Hematopoietic multipotent progenitor cell treated with erythropoietin and hydrocortisone succinate and interleukin-3 and kit ligand, for 4 days (in vitro differentiated cells): ENCODE measurements at places on chromosomes 5 and 9.

GRCh38 chr5:145015146-145015545 is 820.0 kb downstream of the PRELID2 start:
- no peak for DNase-seq

GRCh38 chr5:124783794-124784193 is 37.4 kb upstream of the ZNF608 start:
- peak; percentile 10 for DNase-seq

DNA sequence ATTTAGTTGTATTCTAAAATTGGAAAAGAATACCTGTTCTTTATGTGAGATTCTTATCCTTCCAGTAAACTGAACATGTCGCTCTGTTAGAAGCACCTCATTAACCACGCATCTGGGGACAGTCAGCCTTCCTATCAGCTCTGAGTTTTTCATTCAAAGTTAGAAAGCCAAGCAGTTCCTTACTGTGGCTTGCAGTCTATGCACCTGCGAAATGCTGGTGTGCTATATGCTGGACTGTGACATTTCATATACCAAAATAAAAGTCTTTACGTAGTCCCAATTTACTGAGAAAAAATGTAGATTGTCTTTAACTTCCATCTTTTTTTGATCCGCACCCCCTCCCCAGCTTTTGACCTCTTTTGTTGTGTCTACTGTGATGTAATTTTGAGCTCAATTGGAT is 4.3 kb downstream of the ANP32B start:
- DNase-seq = peak; percentile 42

GRCh38 chr9:135910757-135911156 is 3.4 kb upstream of the CAMSAP1 start:
- DNase-seq = no peak

DNA sequence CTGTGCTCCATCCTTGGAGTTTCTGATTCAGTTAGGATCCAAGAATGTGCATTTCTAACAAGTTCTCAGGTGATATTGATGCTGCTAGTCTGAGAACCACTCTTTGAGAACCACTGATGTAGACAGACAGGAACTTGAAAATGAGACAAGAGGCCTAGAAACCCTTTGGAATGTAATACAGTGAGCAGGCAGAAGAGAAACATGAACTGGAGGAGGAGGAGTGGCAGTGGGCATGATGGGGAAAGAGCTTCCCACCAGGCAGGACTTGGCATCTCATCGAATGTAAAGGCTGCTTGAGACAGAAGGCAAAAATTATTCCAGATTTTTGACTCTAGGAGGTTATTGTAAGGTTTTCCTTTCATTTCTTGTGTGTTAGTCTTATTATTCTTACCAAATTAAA is 295.8 kb upstream of the SGCD start:
- DNase-seq = no peak

DNA sequence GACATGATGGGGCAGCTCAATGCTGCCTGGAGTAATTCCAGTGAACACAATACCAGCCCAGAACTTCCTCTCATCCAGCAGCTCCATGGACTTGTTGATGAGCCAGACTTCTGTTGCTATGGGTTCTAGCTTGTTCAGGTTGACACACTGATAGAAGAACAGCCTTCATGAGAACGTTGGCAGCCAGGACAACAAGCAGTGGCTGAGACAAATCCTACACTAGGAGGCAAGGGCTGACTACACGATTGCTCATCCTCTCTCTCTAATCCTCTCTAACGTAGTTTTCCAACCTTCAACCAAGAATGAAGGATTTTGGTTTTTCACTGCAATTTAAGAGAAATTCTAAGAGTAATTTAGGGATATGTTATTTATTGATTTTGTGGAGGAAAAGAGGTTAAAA is 67.8 kb downstream of the NIPSNAP3B start:
- DNase-seq = no peak

DNA sequence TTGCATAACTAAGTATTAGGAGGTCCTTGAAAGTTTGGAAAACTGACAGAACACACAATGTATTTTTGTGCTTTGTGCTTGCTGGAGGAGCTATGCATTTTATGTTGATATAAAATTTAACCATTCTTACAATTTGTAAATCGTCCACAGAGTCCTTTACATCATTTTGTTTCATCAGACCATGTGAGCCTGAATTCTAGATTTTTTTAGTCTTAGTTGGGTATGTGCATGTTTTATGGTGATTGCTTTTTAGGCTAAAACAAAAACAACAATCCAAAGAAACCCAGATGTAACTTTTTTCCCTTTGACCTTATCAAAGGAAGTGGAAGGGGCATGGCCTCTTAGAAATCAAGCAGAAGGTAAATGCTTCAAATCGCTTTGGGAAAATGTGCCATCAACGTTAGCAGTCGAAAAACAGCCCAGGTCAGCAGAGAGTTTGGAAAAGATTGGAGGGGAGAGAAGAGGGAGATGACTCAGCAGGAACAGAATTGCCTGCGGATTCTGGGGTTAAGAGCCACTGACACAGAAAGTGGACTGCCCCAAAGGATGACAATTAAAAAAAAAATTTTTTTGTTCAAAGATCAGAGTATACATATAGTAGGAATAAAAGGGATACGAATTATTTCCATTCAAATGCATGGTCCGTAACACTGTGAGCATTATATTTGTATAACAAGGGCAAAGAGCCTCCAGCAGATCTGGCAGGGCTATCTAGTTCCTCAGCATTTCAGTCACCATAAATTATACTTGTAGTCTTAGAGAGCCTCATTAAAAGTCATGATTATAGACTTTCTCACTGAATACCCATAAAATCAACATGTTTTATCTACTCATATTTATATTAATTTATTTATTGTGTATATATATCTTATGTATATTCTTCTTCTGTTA is 253.5 kb upstream of the HAPLN1 start:
- DNase-seq = no peak

GRCh38 chr9:137488327-137488653 is 29.2 kb upstream of the NSMF start:
- DNase-seq = no peak

DNA sequence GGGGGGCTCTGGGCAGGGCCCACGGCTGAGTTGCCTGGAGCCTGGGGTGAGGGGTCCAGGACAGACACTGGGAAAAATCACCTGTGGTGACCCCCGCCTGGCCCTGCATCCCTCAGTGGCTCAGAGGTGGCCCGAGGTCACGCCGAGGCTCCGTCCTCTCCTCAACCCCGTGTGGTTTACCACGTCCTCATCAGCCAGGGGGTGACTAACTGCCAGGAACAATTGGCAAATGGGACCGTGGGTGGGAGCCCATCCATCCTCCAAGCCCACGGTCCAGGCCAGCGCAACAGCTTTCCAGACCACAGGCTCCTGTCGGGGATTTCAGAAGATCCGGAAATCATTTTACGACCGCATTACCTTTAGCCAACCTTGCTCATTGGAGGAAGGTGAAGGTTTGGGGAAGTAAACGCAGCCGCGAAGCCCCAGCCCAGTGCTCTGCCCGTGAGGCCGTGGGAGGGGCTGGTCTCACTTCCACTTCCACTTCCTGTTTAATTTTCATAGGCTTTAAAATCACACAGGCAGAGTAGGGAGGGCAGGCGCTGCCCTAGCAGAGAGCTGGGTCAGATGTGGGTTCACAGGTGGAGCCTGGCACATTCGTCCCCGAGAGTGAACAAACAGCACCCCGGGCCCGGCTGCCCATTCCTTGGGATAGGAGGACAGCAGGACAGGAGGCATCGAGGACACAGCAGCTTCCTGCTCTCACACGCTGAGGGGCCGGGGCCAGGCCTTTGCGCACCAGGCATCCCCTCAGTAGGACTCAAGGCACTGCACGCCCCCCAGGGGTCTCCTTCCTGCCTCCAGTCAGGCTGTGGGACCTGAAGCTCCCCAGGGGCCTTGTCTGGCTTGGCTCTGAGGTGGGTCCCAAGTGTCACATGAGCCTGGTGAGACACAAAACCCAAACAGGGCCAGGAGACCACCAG is 19.8 kb upstream of the SLC9A3 start:
- DNase-seq = peak; percentile 80

GRCh38 chr9:113963017-113963620 is 87.0 kb downstream of the ZNF618 start:
- DNase-seq = peak; percentile 80

DNA sequence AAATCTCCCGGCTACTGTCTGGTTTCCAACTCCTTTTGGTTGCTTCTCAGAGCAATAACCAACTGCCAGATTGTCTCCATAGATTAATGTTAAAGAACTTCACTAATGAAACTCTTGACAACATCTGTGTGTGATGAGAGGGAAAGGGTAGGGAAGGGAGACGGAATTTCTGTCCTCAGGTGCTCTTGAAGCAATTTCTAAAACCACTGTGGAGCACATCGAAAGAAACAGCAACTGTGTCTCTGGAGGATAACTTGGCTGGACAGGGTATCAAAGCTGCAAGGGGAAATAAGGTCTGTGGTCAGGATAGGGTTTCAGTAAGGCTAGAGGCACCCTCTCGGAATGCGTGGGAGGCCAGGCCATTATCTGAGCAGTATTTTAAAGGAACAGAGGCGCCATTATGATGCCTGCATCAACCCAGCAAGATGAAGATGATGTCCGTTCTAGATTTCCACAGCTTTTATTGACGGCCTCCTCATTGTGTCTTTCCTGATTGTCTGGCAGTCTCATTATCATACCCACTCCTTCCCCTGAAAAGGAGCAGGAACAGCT is 76.6 kb downstream of the RORB start:
- no peak for DNase-seq

- no peak for DNase-seq
These were observed 17.0 kb upstream of the ARHGAP26 start for GRCh38 chr5:142753116-142753631.

- no peak for DNase-seq
These were observed 477.1 kb downstream of the SPATA31A7 start for GRCh38 chr9:61666849-61667371.

DNA sequence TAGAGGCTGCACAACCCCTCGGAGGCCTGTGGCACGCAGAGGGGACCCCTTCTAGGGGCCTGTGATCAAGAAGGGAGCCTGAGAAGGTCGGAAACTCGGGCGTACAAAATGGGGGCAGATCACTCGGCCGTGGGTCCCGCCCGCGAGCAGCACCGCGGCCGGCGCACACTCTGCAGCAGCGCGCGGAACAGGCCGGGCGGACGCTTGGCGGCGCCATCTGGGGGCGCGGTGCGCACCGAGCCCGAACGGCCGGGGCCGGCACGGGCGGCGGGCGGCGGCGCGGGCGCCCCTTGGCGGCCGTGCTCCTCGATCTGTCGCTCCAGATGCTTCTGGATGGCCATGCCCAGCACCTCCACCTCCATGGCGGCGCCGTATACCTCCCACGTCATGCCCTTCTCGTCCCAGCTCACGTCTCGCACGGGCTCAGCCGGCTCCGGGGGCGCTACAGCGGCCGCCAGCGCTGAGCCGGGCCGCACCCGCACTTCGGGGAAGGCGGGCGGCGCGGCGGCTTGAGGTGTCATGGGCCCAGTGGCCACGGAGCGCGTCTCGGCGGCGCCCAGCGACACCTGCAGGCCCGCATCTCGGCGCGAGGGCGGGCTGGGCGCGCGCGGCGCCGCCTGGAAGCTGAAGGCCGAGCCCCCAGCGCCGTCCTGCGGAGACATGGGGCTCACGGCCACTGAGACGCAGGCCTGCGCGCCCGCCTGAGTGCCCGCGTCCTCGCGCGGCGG is 13.1 kb downstream of the GPRIN1 start:
- peak; percentile 79 for DNase-seq

- DNase-seq = no peak
These were observed 556.4 kb downstream of the TUSC1 start for GRCh38 chr9:25121811-25122210.

- peak; percentile 89 for DNase-seq
These were observed 116.8 kb downstream of the RGS3 start for GRCh38 chr9:113580041-113580953.

DNA sequence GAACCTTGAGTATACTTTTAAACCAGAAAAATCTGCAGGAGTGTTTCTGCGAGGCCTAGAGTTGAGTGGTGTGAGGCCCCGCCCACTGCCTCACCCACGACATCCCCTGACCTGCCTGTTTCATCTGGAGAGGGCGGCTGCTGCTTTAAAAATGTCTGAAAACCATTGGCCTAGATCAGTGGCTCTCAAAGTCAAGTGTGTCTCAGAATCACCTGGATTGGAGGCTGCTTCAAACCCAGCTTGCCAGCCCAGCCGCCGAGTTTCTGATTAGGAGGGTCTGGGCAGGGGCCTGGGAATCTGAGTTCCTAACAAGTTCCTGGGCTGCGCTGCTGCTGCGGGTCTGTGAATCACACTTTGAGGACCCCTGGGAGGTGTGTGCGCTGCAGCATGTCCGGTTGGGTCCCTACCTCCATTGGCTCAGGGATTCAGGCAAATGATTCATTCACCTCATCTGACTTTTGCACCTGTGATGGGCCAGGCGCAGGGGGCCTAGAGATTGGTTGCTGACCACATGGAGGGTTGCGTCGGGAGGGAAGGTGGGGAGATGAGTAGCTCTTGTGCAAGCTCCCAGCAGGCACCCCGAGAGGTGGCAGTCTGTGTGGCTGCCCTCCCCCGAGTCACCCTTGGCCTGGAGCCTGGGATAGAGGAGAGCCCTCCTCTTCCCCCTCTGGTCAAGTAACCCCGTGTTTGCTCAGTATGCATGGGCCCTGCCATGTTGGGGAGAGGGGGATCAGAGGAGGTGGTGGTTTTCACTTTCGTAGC is 27.6 kb upstream of the HMCN2 start:
- peak; percentile 33 for DNase-seq

DNA sequence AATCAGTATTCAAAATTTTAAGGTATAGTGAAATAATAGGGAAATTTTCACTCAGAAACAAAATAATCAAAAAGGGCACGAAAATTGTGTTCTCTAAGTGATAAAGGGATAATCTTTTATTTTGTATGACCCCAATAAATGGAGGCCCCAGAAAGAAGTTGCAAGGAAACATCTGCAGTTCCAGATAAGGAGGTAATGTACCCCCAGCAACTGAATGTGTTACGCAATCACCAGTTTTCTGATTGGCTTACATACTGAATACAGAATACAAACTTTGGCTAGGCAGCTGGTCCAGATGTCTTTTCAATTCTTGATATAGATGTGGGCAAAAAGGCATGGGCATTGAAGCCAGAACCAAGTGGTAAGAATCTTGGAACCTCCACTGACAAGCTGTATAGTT is 1.7 kb upstream of the TOPORS start:
- DNase-seq = peak; percentile 98

DNA sequence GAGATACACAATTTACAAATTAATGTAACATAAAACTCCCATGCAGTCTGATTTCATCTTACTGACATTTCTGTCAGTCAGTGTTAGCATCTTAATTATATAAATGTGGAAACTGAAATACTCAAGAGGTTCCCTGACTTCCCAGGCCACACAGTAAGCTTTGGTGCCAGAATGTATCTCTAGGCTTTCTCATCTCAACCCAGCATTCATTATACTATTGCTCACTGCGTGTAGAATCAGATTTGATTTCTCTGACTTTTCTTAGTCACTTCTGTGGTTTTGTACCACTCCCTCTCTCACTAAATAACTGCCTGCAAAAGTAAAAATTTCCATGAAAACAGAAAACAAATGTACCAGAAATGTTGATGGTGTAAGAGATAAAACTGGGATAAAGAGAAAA is 31.7 kb upstream of the CDKN2B start:
- DNase-seq = no peak

- DNase-seq = no peak
These were observed 202.6 kb downstream of the CDH12 start for GRCh38 chr5:22650511-22650910.

GRCh38 chr5:80619086-80619485 is 35.4 kb upstream of the MSH3 start:
- no peak for DNase-seq
